ENCODE measurements at places on chromosomes 5 and 9.

- no peak for DNase-seq
Measured at GRCh38 chr5:138975098-138975847, 100.1 kb upstream of the LRRTM2 start.

GRCh38 chr5:119328753-119329602, 26.8 kb upstream of the TNFAIP8 start:
- no peak for DNase-seq

- DNase-seq, result no peak
Measured at GRCh38 chr9:88980740-88981203, 10.5 kb upstream of the S1PR3 start.

GRCh38 chr9:113798062-113799030, 77.8 kb upstream of the ZNF618 start:
- DNase-seq, result no peak

DNA sequence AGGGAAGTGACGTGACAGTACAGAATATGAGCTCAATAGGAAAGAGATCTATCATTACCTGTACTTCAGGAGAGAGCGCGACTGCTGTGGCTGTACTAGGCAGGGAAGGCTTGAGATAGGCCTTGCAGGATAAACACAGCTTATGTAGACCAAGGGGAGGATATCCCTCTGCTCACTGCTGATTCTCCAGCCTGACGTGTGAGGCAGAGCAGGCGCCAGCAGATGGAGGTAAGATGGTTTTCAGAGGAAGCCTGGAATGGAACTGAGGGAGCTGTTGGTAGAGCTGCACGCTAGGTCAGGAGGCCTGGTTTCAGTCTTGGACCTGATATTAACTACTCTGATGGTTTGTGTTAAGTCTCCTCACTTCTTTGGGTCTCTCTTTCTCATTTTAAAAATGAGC, 291.4 kb downstream of the YTHDC2 start:
- no peak for DNase-seq

GRCh38 chr5:89353837-89354551, 471.0 kb upstream of the MEF2C start:
- DNase-seq, result no peak

DNA sequence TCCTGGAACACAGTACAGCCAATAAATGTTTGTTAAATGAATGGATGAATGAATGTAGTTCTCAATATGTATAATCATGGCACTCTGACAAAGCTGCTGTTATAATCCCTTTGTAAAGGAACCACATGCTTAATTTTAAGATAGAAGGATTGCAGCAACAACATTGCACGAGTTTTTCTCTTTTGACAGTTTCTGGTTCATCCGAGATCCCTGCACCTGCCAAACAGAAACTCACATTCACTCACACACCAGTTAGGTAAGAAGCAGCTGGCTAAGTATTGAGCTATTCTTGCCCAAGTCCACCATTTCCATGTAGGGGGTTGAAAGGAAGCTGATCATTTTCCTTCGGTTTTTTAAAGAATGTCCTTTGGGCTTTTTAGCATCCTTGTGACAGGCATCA, 133.7 kb upstream of the MAP1B start:
- DNase-seq, result no peak

DNA sequence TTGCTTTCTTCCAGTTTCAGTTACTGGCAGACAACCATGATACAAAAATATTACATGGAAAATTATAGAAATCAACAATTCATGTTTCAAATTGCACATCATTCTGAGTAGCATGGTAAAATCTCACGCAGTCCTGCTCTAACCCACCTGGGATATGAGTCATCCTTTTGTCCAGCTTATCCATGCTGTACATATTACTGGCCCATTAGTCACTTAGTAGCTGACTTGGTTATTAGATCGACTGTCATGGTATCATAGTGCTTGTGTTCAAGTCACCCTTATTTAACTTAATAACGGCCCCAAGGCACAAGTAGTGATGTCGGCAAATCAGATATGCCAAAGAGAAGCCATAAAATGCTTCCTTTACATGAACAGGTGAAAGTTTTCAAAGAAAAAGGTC, 41.2 kb downstream of the NADK2 start:
- no peak for DNase-seq

DNA sequence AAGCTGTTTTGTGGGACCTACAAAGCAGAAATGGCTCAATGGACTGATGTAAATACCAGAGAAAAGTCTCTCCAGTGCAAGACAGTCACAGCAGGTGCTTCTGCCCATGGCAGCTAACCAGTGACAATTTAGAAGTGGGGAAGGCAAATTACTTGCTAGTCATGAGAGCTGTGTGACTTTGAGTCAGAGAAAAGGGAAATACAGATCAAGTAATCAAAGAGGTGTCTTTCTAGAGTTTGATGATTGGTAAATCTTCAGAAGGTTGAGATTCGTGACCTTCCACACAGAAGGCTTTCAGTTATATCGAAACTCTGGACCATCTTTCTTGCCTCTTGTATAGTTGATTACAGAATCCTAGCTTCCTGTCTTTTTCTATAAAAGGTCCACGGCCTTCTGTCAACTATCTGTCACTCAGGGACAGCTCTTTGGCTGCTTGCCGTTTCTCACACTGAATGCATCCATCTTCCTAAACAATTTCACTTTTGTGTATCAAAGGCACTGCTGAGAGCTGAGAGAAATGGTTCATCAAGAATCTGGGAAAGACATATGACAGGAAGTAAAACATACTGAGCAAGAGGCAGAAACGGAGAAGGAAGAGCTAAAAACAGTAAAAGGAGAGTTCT, 993.9 kb upstream of the ACO1 start:
- no peak for DNase-seq

GRCh38 chr5:13331585-13331984, 612.9 kb downstream of the DNAH5 start:
- no peak for DNase-seq

- DNase-seq, result no peak
Measured at GRCh38 chr5:8239646-8240045, 370.7 kb downstream of the MTRR start.

DNA sequence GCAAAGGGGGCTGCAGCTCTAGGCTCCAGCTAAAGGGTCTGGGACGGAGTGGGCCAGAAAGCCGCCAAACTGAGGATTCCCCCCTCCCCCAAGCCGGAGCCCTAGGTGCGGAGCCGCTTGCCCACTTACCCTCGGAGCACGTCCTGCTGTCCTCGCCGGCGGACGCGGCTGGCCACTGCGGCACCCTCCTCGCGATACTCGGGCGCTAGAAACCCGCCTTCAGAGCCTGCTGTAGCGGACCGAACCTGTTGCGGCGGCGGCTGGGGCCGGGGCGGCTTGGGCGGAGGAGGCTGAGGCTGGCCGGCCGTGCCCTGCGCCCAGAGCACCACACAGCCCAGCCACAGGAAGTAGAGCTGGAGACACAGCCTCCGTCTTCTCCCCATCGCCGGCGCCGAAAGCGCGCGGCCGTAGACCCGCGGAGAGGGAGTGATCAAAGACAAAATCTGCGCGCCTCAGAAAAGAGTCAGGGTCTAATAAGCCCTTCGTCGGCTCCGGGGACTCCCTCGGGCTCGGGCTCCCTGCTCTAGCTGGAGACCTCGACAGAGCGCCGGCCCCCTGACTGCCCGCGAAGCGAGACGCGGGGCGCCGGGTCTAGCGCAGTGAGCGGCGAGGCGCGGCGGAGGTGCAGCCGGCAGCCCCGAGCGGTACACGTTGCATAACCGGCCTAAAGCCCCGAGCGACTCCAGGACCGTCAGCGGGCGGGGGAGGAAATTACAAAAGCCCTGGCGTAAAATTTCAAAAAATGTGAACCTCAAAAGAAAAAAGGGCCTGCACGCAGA, 635 bp downstream of the FBN2 start:
- peak; percentile 34 for DNase-seq

DNA sequence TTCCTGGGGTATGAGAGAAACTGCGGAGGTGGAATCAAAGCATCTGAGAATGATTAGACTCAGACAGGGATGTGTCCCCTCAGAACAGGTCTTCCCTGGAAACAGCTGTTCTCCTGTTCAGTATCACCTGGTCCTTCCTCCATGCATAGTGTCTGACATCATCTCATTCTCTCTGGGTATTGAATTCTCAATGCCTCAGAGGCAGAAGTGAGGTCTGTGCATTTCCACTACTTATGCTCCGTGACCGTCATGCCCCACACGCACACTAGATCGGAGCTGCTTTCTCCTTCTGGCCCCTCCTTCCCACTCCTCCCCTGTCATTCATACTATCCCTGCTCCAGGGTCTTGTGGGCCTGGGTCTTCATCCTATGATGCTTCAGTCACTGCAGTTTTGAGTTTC, 61.4 kb upstream of the DAB2IP start:
- DNase-seq, result no peak

- DNase-seq, result no peak
Measured at GRCh38 chr5:33934176-33934575, 2.0 kb upstream of the RXFP3 start.

GRCh38 chr5:109833946-109834345, 144.2 kb downstream of the MAN2A1 start:
- DNase-seq, result no peak

- DNase-seq, result no peak
Measured at GRCh38 chr5:143229896-143230675, 173.4 kb downstream of the NR3C1 start.

DNA sequence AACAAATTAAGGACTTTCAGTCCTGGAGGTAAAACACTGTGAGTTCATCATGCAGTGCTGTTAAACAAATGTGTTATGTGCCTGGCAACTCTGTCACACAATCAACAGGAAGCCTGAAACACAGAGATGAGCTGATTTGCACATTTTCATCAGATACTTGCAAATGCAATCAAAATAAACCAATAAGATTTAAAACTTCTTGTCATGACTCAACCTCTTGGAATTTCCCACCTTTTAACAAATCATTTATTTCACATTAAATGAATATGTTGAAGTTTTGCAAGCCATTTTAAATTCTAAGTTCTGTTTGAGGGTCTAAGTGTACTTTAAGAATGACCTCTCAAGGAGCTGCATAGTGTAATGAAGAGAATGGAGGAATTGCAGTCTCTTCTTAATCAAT, 64.4 kb downstream of the ANXA1 start:
- no peak for DNase-seq
